ENCODE measurements at places on chromosomes 12 and 14.

DNA sequence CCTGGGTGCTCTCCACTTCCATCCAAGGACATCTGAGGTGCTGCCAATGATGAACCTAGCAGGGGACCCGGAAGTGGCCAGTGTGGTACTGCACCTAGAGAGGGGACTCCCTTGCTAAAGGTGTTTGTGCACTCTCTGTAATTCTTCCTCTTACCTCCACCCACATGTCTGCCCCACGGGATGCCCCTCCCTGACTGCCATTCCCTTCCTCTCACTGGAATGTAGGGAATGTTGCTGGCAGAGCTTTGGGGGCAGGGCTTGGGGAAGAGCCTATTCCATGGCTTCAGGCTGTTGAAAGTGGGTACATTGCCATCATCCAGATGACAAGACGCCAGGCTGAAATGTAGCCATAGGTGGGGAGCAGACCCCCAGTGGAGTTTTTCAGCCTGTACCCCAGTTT lies 153.2 kb downstream of the SMOC1 start:
- no peak for DNase-seq

GRCh38 chr12:105986779-105987684 lies 151.7 kb downstream of the NUAK1 start:
- DNase-seq: no peak

- no peak for DNase-seq
Observed at GRCh38 chr14:104821229-104821945, 20.5 kb downstream of the ZBTB42 start.

DNA sequence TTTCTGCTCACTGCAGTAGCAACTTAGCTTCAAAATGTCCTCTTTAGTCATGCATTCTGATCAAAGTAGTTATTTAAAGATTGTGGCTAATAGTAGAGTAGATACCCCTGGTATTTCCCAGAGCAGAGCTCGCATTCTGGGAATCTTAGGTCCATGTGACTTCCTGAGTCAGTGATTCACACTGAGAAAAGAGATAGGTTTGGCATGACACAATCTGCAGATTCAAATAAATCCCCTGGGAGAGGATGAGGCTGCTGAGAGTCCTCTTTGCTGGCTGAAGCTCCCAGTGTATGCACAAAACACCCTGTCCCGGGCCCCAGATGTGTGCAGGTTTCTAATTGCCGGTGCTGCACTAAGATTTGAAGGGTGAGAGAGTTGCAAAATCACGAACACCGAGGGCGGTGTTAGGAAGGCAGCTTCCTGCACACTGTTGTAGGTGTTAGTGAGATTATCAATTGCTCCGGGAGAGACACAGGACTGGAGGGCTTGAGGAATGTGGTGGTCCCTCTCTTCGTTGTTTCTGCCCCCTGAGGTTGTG lies 233.2 kb downstream of the NRXN3 start:
- no peak for DNase-seq

DNA sequence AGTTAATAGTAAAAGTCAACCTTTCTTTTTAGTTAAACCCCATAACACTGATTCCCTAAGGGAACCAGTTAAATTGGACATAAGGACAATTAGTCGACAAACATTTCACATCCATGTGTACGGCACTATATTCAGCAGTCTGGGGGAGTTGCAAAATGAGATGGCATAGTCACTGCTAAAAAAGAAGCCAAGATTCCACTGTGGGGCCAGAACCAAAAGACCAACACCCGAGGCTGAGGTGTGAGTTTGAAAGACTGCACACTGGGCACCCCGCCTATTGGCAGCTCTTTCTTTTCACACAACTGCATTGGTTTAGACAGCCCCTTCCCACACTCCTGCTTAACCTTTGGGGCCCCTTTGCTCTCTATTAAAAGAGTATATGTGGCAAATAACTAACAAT lies 16.7 kb downstream of the SETD3 start:
- no peak for DNase-seq

DNA sequence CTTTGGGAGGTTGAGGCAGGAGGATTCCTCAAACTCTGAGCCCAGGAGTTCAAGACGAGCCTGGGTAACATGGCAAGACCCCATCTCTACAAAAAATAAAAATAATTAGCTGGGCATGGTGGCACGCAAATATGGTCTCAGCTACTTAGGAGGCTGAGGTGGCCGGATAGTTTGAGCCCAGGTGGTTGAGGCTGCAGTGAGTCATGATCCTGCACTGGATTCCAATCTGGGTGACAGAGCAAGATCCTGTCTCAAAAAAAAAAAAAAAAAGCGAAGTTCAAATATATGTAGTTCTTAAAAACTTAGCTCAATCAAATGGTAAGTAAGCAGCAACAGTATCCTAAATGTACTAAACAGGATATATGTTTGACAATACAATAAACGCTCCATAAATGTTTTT lies 85.5 kb upstream of the SSTR1 start:
- DNase-seq: no peak

DNA sequence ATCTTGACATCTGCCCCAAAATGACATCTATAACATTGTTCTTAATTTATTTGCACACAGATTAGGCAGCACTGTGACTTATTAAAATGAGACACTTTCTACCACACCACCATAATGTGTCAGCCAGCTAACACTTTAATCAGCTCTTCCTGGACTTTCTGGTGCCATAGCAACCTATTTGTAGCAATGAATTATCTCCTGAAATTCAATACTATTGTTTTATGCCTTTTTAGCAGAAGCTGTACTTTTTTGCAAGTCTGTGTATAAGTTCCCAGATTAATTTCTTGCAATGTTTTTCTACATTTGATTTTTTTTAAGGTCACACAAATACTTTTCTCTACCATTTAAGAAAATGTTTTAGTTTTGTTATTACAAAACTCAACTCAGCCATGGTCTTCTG lies 72.8 kb upstream of the SAV1 start:
- DNase-seq: no peak

DNA sequence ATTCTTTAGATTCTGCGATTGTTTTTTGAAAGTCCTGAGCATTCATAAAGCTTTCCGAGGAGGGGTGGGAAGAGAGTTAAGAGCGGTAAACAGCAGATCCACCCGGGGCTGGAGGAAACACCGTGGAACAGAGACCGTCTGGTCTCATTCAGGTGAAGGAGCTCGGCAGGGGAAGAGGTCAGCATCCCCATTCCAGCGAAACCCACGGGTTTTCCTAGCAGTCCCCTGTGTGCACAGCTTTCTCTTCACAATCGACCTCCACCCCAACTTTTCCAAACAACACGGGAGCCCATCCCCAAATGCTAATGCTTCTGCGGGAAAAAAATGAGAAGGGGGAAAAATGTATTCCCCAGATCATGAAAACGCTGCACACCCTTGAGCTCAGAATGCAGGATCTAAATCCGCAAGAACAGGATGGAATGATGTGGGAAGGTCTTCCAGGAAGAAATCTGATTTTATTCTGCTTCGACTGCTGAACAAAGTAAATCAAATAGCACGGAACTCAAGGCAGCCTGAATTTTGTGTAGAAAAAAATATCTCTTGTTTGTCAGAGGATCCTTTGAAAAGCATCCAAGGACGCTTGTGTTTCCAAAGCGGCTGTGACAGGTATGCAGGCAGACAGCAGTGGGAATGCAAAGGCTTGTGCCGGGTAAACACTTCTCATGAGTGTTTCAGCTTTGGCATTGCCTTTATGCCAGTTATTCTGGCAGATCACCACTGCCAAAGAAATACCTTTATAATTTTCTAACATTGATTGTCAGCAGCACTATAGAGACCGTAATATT lies 128.8 kb downstream of the NDUFA12 start:
- no peak for DNase-seq
